H9 (cell line): ENCODE measurements at places on chromosomes 2 and 18. TPM values are rescaled to one million over a fixed set of nuclear protein-coding genes. Genes with fewer than 3 reads are reported as not detected.

Gene RESP18
- not detected in 2 replicates for total RNA-seq

Gene PAX8
- total RNA-seq, result not detected in 2 replicates

Gene UGT1A8
- not detected in 2 replicates for total RNA-seq

DNA sequence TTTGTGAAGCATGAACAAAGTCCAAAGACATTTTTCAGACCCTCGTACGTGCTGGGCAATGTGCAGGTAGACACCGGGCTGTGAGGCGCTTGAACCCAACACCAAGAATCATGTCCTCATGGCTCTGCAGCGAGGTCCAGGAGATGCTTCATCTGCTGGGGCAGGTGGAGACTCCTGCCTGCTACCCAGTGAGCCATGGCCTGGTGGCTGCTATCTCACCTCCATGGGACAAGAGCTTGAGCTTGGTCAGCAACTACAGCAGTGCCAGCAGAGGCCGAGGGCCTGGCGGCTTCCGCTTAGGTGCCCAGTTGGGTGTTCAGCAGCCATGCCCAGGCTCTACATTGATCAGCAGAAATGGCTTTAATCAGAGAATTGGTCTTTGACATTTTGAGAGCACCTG lies 281.0 kb upstream of the HS6ST1 start:
- H3K27ac ChIP-seq, result no peak overlapping the region
- H3K4me1 ChIP-seq, result no peaks in the 10 kb centered on the region
- no peak overlapping the region for H3K4me3 ChIP-seq
- no peaks in the 10 kb centered on the region for H3K27me3 ChIP-seq

GRCh38 chr2:108417254-108417653 lies 31.8 kb upstream of the GCC2 start:
- H3K27ac ChIP-seq, result no peak overlapping the region
- peak; percentile 45 for DNase-seq
- no peaks in the 10 kb centered on the region for H3K4me1 ChIP-seq
- H3K27me3 ChIP-seq, result no peaks in the 10 kb centered on the region

GRCh38 chr2:241225545-241225944 lies 37.1 kb downstream of the ANO7 start:
- H3K27ac ChIP-seq, result no peak overlapping the region
- peaks cover 16% of the 10 kb centered on the region; the same call in 2 of the 3 replicates for H3K36me3 ChIP-seq
- no peak overlapping the region for H3K4me3 ChIP-seq
- no peak for DNase-seq
- no peaks in the 10 kb centered on the region for H3K4me1 ChIP-seq
